ENCODE measurements at places on chromosomes 7 and 10.

- DNase-seq, result no peak
These were observed 50.9 kb upstream of the LEP start for GRCh38 chr7:128190051-128190647.

GRCh38 chr10:97731346-97732051 is 5.4 kb upstream of the ZFYVE27 start:
- DNase-seq, result peak; percentile 55

- no peak for DNase-seq
These were observed 222.1 kb downstream of the ARHGAP12 start for GRCh38 chr10:31706464-31707092.

DNA sequence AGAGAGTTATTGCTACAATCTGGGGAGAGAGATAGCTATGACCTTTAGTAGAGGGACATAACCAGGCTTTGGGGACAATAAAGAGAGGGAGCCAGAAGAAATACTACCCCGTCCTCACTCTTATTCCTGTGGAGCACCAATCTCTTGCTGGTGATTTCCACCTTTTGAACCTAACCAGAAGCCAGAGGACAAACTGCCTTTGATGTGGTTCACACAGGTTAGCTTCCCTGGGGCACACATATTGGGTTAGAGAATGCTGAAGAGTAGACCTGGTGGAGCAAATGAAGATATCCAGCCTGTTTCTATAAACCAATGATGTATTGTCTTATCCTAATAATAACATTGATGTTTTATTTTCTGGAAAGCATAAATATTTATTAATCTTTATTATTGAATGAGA is 399.3 kb downstream of the HTR7 start:
- DNase-seq, result no peak

DNA sequence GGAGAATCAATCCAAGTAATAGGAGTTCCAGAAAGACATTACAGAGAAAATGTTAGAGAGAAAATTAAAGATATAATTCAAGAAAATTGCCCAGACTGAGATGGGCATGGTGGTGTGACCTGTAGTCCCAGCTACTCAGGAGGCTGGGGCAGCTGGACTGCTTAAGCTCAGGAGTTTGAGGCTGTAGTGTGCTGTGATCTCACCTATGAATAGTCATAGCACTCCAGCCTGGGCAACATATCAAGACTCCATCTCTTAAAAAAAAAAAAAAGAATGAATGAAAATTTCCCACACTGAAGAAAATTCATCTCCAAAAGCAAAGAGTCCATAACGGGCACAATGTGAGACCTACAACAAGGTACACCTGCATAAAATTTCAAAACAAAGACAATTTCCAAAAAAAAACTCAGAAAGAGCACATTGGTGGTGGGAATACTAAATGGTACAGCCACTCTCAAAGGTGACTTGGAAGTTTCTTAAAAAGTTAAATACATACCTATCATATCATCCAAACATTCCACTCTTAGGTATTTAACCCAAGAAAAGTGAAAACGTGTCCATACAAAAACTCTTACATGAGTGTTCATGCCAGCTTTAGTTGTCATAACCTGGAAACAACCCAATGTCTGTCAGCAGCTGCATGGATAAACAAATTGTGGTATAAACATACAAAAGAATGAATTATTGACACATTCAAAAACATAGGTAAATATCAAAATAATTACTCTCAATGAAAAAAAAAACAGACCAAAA is 6.9 kb upstream of the RGS10 start:
- DNase-seq, result no peak

DNA sequence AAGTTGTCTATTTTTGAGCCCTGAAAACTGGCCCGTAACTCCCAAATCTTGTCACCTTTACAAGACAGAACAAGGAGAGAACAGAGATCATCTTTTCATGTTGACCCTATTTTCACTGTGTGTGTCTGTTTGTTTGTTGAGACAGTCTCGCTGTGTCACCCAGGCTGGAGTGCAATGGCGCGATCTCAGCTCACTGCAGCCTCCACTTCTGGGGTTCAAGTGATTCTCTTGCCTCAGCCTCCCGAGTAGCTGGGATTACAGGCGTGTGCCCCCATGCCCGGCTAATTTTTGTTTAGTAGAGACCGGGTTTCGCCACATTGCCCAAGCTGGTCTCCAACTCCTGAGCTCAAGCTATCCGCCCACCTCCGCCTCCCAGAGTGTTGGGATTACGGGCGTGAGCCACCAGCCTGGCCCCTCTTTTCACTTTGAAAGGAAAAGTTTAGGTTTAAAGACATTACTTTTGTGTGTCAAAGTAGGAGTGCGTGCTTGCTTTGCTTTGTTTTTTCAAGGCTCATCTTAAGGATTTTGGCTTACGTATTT is 32.1 kb downstream of the FOXK1 start:
- DNase-seq, result no peak

GRCh38 chr10:59771162-59771807 is 18.0 kb upstream of the MRLN start:
- no peak for DNase-seq

DNA sequence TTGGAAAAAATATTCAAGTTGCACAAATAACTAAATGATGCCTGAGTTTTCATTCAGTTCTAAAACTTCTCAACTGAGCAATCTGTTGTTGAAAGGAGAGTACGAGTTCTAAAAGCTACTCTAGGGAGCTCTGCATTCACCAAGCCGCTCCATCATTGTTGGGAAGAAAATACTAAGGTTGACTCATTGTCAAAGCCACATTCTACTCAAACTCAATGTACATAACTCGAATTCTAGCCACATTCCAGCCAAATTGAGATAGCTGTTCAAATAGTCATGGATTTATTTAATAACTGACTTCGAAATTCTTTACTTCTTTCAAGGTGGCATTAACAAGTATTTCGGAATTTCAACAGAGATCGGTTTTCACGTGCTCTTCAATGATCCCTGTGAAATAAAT is 63.4 kb downstream of the KIAA1217 start:
- no peak for DNase-seq

GRCh38 chr10:112857493-112857892 is 92.6 kb upstream of the TCF7L2 start:
- no peak for DNase-seq

DNA sequence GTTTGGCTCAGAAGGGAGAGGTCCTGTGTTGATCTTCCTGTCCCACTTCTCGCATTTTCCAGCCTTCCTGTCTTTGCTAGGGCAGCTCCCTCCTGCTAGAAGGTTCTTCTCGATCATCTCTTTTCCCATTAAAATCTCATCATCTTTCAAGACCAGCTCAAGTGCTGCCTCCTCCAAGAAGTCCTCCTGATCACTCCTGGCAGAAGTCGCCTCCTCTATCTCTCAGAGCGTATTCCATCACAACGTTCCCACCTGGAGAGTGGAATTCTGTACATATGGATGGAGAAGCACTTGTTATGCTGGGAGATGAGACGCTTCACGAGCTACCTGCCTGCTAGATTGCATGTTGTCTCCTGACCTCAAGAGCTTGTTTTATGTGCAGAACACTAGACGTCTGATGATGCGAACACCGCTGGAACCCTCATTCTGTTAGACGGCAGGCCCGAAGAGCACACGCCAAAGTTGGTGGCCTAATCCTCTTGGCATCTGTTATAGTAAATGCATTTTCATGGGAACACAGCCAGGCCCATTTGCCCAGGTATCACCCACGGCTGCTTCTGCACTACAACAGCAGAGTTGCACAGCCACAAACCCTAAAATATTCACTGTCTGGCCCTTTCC is 68.0 kb upstream of the INSIG1 start:
- no peak for DNase-seq

- DNase-seq, result no peak
These were observed 57.2 kb downstream of the MAD1L1 start for GRCh38 chr7:2175514-2175913.

DNA sequence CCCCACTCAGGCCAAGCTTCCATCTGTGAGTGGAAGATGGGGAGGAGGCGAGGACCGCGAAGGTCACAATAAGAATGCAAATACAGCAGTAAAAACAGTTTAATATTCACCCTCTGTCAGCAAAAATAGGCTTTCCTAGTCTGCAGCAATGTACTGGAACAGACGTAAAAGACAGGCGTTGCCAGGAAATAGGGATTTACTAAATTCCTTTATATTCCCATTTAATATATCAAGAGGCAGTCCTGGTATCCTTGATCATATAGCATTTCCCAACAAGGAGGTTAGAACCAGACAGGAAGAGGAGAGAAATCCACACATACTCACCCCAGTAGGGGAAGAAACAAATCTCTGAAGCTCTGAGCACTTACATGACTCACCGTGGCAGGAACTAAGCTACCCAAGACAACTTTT is 1054.9 kb upstream of the C7orf33 start:
- no peak for DNase-seq

GRCh38 chr7:30321089-30321881 is 36.9 kb downstream of the ZNRF2 start:
- DNase-seq, result peak; percentile 36

DNA sequence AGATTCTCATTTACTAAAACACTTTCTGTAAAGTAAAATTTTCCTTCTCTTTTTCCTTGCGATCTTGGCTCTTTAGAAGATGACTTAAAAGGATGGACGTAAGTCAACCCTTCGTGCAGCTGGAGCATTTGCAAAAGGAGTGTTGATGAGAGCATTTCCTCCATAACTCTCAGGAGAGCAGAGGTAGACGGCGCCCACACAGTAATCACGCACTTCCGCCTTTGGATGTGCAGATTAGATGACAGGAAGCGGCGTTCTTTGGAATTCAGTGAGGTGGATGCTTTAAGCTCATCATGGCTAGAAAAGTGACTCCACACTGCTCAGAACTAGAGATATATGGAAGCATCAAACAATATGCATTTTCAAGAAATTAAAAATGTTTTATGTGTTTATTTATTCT is 43.0 kb upstream of the NPS start:
- no peak for DNase-seq

GRCh38 chr10:113691381-113691780 is 11.7 kb downstream of the CASP7 start:
- no peak for DNase-seq

GRCh38 chr10:92239600-92240288 is 51.1 kb downstream of the CPEB3 start:
- DNase-seq, result peak; percentile 38

DNA sequence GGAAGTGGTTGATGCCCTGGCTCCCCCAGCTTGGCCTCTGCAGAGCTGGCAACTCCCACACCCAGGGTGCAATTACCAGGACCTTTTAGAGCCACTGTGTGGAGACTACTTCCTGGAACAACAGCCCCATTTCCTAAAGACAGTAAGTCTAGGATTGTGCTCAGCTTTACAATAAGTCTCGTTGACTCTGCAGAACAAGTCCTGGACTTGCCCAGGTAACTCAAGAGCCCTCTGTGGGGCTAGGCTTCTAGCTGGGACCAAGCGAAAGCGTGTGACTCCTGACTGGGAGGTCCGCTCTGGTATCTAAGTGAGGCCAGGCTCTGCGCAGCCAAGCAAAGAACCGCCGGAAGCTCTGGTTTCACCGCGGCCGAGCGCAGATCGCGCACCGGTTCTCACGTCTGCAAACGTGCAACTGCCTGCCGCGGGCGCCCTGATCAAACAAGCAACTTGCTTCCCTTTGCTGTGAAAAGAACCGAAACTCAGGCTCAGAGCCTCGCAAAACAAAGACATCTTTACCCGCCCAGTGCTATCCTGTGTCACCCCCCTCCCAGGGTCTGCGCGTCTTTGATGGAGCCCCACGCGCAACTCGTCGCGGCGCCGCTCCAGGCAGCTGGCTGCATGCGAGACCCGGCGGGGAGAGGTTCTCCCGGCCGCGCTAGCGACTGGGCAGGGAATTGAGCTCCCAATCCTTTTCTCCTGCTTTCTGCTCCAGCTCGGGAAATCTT is 4.4 kb upstream of the PDLIM1 start:
- peak; percentile 0 for DNase-seq

- no peak for DNase-seq
These were observed 187.5 kb downstream of the EVX1 start for GRCh38 chr7:27430105-27430504.

- DNase-seq, result no peak
These were observed 27.1 kb downstream of the INPP5A start for GRCh38 chr10:132564690-132565089.

Measured in CD4-positive, alpha-beta memory T cell (primary cell).